Stimulated activated CD4-positive, alpha-beta T cell treated with anti-CD3 and anti-CD28 coated beads, TNF-alpha, amount 100 ng/mL, for 24 hours (primary cell): ENCODE measurements at places on chromosomes 13 and 19.

DNA sequence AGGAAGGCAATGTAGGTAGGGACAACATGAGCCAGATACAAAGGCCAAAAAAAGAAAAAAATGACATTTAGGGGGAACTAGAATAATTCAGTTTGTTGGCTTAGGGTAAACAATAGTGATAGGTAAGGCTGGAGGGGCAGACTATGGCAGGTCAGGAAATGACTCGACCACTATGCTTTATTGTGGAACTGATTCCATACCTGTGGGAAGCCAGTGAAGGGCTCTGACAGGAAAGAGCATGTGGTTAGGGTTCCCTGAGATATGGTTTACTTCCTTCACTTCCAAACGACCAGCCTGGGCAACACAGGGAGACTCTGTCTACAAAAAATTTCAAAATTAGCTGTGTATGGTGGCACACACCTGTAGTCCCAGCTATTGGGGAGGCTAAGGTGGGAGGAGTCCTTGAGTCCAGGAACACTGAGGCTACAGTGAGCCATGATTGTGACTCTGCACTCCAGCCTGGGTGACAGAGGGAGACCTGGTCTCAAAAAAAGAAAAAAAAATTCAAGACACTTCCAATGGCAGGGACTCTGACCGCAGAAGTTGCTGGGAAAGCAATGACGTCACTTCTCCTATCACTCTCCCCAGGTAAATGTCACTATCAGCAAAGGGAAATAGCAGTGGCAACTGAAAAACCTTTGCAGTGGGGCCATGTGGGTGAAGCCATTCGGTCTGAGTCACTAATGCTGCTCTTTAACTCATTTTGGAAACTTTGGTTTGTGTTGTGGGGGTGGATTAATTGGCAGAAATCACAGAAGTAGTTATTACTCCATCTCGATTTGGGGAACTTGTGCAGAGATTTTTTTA, 192.8 kb upstream of the TSC22D1 start:
- peak; percentile 46 for DNase-seq

- DNase-seq, result no peak
Measured at GRCh38 chr19:56155124-56155687, 14.1 kb downstream of the ZNF444 start.

GRCh38 chr13:34230271-34230670, 412.3 kb downstream of the RFC3 start:
- DNase-seq, result no peak

DNA sequence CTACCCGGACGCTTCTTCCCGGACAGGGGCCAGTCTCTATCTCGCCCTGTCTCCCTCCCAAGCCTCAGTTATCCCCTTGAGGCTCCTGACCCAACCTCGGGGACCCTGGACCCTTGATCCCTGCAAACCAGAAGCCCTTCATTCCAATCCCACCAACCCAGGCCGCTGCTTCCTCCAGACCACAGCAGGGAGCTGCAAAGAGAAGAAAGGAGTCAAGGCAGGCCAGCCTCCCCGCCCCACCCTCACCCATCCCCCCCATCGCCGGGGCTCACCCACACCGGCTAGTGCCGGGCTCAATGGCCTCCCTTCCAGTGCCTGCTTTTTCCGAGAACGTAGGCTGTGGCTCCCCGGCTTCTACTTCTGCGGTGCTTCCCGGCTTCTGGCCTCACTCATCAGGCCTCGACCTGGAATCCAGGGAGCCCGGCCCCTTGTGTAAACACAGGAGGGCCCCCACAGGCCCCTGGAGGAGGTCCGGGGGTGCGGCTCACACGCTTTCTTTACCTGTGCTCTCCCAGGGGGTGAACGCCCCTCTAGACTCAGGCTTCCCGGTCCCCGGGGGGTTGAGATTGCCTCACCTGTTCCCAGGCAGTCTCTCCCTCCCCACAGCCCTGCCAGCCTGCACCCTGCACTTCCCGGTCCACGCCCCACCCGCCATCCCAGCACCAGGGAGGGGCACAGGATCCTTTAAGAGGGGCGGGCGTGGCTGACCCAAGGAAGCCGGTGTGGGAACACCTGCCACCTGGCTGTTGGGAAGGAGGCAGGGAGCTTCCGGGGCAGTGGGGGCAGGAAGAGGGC, at the start of gene FAM83E:
Gene FAM83E, minus strand, starts transcription at position 641 of the 795 bp plus-strand sequence. CDS start 1,704 bp downstream, outside the sequence.
- no peak for DNase-seq

GRCh38 chr19:53808710-53809125, 15.4 kb downstream of the NLRP12 start:
- DNase-seq, result no peak

GRCh38 chr13:113398963-113399754, 35.2 kb upstream of the GRTP1 start:
- no peak for DNase-seq

GRCh38 chr13:75738841-75739240, 102.7 kb downstream of the LMO7 start:
- DNase-seq, result no peak

GRCh38 chr13:49625392-49626079, 2.8 kb upstream of the ARL11 start:
- no peak for DNase-seq

DNA sequence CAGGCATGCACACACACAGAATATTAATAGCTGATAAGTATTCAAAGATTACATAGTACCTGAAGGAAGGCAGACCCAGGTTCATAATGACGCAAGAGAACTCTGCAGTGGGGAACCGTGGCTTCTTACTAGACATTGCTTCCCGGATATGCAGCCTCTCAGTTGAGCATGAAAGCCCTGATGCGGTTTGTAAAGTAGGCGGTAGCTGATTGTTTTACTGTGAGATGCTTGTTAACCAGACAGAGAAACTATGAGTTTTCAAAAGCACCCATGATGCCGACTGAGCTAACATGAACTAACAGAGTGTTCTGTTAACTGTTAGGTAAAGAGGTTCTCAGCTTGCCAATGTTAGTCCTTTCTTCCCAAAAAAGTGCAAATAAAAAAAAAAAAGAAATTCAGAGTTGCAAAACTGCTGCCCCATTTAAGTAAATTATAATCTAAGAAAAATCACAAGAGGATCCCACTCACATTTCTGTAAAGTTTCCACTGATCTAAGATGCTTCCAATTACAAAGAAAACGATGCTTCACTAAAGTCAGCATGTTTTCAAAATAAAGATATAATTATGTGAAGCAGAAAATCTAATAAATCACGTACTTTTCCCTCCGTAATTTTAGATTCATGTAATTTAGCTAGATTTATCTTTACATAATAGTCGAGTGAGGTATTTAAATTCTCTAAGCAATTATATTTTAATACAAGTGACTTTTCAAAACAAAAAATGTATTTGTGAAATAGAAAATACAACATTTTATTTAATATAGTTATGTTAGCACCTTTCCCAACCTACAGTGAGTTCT, 2.2 kb downstream of the FLT1 start:
- DNase-seq, result peak; percentile 37

DNA sequence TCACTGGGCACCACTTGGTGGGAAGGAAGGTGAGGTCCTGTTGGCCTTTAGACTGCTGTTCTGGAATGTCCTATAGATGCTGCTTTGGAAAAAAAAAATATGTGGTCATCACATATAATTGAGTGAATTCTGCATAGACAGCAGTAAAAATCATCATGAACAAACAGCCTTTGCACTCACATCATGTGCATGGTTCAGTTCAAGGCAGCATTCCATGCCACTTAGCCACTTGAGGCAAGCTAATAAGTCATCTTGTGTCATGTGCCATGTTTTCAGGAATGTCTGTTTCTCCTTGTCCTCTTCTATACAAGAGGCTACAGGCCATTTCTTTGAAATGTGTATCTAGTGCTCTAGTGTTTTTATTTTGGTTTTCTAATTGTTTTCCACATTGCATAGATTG, 43.9 kb upstream of the TSC22D1 start:
- no peak for DNase-seq

GRCh38 chr19:46296202-46296480, 701 bp upstream of the HIF3A start:
- DNase-seq, result no peak
